ENCODE measurements at places on chromosomes 4 and X.
A peak's percentile ranks its signal among the peaks of the same experiment; 100 is the strongest.

DNA sequence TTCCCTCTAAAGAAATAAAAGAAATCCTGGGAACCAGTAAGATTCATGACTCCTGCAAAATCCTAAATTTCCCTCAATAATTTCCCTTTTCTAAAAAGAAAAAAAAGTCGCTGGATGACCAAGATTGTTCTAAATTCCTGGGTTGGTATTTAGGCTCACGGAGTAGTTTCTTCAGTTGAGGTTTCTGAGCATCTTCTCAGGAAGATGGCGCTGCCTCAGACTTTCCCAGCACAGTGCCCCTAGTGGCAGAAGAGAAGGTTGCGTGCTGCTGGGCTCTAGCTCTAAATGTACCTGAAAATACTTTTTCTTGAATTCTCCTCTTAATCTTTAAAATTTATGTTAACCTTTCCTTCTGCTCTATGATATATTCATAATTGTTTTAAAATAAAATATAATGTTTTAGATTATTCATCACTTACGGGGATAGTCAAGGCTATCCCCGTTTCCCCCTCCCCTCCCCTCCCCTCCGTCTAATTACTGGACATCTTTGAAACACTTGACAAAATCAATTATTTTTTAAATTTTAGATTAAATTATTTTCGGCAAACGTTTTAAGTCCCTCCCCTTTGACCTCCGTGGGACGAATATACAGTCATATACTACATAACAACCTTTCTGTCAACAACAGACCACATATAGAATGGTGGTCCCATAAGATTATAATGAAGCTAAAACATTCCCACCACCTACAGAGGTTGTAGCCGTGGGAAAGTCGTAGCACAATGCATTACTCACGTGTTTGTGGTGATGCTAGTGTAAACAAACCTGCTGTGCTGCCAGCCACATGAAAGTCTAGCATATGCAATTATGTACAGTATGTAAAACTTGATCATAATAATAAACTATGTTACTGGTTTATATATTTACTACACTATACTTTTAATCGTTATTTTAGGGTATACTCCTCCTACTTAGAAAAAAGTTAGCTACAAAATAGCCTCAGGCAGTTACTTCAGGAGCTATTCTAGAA is 41.0 kb upstream of the GATB start:
- DNase-seq: peak; percentile 45

DNA sequence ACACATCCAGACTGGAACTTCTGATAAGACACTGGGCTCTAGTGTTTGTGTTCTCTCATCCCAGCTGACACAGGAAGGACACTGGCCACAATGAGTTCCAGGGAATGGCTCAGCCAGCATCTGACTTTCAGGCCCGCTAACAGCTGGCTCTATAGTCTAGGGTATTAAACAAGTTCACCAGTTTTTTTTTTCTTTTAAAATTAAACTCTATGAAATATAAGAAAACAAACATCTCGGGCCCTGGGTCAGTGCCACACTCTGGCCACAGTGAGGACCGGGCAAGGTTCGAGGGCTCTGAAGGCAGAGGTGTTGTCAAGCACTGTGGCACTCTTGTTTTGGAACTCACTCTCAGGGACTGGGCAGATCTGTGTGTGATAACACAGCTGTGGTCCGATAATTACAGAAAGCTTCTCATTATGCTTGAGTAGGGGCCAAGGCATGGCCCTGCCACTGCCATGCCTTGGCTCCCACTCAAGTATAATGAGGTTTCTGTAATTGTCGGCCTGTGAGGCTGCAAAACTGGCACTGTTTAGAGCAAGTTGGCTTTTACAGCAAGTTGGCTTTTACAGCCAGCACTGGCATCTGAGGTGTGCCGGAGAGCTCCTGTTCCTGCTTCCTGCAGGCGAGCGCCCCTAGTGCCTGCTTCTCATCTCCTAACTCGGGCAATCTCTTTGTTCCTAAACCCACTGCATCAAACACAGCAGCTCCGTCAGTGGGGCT is 62.8 kb downstream of the PPP1R2C start:
- peak; percentile 9 for DNase-seq

DNA sequence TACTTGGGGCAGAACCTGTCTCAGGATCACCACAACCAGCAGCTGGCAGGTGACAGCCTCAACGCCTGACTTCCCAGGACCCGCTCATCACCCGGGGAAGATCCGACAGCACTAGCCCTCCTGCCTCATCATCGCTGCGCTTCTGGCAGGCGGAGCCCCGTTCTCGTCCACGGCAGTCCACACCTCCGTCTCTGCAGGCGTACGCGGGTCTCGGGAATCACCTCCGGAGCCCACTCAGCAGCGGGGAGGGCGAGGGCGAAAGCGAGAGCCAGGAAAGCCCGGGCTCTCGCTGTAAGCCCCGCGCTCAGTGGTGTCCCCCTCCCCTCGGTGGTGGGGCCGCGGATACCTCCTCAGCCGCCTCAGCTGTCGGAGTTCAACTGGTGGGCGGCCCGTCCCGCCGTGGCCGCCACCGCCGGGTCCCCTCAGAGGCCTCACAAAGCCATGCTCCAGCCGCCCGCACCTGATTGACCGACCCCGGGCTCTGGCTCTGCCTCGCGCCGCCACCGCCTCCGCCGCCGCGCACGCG is 518 bp upstream of the CNKSR2 start:
- no peak for DNase-seq

DNA sequence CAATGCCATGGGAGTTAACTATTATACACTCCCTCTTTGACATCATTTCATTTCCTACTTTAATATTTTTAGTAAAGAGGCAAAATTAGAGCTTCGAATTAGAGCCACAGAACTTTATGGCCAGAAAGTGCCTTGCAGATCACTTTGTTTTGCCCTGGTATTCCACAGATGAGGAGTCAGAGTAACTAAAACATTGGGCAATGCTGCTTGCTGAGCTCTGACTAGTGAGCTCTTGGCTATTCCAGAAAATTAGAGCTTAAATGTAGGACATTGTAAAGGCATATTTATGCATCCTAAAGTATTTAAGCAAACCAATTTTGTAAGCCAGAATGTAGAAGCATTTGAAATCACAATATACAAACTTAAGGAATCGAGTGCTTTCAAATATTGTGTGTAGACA is 6.3 kb upstream of the ZNF827 start:
- no peak for DNase-seq

GRCh38 chrX:100048156-100048555 is 361.9 kb downstream of the PCDH19 start:
- DNase-seq: no peak

- no peak for DNase-seq
These were observed 13.2 kb upstream of the C1QTNF7 start for GRCh38 chr4:15414551-15415091.

- DNase-seq: no peak
These were observed 72.0 kb downstream of the CHST7 start for GRCh38 chrX:46645614-46646013.

GRCh38 chr4:55781812-55782211 is 37.8 kb upstream of the EXOC1L start:
- DNase-seq: no peak

DNA sequence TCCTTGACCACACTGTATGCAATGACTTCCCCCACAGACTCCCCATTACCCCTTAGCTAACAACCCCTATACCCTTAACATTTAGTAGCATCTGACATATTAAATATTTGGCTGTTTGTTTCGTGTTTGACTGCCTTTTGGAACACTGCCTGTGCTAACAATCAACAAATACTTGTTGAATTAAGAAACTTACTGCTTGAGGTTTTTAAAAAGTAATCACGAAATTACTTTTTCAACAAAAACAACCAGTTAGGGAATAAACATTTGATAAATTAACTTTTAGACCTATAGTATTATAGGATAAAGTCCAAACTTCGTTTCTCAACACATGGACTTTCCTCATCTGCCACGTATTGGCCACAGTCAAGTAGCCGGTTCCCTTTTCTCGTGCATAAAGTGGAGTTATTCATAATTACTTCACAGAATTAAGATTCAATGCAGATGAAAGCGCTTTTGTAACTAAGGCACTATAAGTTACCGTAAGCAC is 555 bp upstream of the ELMOD2 start:
- no peak for DNase-seq
